Retinal pigment epithelial cell (primary cell): ENCODE measurements at places on chromosomes 12 and 14.

- no peak for DNase-seq
These were observed 17.4 kb downstream of the BICDL1 start for GRCh38 chr12:120006258-120006975.

GRCh38 chr12:49976557-49976956 is 3.8 kb downstream of the AQP6 start:
- DNase-seq = no peak

GRCh38 chr12:28063355-28063880 is 90.9 kb upstream of the PTHLH start:
- DNase-seq = no peak

DNA sequence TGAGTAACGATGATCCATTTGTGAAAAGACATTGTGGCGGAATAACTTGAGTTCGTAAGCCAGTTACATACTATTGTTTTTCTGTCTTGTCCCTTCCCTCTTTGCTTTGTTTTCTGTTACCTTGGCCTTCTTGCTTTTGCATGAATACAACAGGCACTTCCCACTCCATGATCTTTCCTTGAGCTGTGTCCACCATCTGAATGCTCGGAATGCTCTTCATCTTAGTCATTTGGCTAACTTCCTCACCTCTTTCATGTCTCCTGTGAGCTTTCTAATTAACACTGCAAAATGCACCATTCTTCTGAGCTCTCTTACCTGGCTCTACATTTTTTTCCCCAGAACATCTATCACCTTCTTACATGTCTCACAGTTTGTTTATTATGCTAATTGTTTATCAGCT is 10.0 kb downstream of the KNTC1 start:
- no peak for DNase-seq

DNA sequence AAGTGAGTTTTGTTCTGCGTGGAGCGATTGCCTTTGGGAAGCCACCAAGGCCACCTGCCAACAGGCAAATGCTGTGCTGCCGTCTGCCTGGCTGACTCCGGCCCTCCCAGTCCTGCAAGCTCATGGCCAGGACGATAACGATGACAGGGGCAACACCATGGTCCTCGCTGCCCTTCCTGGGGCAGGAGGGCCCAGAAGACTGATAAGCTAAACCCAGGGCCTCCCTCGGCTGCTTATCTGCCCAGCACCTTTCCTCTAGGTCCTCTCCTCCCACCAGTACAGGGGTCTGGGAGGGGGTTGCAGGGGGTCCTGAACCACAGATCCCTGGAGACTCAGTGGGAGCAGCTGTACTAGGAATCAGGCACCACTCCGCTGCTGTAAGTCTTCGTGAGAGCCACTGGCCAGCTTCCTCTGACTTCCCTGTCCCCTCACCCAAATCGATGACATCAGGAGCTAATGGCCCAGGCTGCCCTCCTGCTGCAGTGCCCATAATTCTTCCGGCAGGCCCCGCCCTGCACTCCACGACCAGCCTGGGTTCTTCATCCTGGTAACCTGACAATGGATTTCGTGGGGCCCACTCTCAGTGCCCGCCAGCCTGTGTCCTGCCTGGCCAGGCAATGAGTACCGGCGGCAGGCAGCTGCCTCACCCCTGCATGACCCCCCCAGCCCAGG is 5.1 kb downstream of the ANKRD9 start:
- DNase-seq = no peak

DNA sequence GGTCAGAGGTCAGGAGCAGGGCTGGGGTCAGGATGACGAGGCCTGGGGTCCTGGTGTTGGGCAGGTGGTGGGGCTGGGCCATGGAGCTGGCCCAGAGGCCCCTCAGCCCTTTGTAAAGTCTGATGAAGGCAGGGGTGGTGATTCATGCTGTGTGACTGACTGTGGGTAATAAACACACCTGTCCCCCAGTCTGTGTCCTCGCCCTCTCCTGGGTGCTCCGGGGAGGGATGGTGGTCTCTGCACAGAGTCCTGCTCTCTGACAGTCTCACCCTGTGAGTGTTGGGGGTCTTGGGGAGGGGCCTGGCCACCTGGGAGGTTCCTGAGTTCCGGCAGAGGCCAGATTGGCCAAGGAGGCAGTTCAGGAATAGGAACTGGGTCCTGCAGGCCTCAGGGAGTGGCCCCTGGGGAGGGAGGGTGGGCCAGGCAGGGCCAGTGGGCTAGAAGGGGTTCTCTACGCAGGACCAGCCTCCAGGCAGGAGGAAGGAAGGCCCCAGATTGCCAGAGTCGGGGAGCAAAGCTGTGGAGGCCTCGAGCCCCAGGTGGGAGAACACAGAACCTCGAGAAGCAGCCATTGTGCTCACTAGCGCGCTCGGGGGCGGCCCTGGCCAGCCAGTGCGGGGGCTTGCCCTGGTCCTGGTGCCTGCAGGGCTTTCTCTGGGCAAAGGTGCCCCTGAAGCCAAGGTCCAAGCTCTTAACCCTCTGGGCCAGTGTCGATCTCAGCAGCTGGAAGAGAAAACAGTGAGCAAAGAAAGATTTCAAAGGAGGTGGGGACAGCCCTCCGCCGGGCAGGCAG is 14.4 kb downstream of the ACADS start:
- DNase-seq = no peak

DNA sequence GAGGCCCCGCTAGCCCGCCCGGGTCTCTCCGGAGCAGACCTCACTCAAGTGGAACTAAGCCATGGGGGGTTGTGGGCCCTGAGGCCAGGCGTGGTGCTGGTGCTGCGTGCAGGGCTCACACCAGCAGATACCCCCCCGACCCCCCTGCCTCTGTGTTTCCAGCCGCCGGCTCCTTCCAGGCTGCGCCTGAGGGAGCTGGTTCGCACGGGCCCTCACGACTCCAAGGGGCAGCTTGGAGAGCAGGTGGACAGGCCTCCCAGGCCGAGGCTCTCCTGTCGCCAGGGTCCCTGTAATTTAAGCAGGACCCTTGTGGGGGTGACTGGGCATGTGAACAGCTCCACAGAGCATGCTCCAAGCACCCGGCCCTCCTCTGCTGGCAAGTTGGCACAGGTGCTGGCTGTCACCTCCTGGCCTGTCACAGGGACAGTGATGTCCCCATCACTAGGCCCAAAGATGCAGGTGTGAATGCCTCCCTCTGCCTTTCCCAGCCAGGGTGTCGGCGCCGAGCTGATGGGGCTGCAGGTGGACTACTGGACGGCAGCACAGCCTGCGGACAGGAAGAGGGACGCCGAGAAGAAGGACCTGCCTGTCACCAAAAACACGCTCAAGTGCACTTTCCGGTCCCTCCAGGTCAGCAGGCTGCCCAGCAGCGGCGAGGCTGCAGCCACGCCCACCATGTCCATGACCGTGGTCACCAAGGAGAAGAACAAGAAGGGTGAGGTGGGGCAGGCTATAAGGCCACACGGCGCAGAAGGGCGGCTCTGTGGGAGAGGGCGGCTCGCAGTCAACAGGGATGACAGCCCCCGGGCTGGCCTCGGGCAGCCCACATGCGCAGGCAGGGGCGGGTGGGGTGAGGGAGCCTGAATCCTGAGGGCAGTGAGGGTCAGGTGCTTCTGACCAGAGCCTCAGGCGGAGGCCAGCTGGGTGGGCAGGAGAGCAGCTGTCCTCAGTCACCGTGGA is 5.9 kb upstream of the TEX22 start:
- no peak for DNase-seq

DNA sequence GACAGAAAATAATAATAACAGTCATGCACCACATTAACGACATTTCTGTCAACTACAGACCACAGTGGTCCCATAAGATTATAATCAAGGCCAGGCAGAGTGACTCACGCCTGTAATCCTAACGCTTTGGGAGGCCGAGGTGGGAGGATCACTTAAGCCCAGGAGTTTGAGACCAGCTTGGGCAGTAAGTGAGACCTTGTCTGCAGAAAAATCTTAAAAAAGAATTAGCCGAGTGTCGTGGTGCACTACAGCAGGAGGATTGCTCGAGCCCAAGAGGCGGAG is 8.6 kb downstream of the NAB2 start:
- no peak for DNase-seq

DNA sequence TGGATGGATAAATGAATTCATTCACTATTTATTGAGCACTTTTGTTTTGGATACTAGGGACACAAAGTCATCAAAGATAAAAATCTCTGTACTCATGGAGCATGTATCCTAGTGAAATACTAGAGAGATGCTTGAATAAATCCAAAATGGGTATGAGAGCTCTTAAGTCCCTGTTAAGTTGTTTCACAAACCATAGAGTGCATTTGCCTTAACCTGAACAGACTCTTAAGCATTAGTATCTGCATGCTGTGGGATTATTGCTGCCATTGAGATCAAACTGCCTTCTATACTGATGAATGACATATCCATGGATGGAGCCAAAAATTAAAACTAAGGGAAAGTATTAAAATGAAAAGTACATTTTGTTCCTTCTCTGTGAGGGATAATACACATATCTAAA is 206.5 kb upstream of the KRR1 start:
- no peak for DNase-seq

GRCh38 chr12:91333966-91334365 is 151.3 kb upstream of the DCN start:
- no peak for DNase-seq

GRCh38 chr14:74893614-74894091 is 11.9 kb downstream of the DLST start:
- DNase-seq = no peak

- no peak for DNase-seq
These were observed 450 bp downstream of the SINHCAF start for GRCh38 chr12:31325524-31325875.

GRCh38 chr14:76581592-76581991 is 179.7 kb upstream of the VASH1 start:
- DNase-seq = no peak

GRCh38 chr12:124464062-124464461 is 103.3 kb downstream of the NCOR2 start:
- no peak for DNase-seq

DNA sequence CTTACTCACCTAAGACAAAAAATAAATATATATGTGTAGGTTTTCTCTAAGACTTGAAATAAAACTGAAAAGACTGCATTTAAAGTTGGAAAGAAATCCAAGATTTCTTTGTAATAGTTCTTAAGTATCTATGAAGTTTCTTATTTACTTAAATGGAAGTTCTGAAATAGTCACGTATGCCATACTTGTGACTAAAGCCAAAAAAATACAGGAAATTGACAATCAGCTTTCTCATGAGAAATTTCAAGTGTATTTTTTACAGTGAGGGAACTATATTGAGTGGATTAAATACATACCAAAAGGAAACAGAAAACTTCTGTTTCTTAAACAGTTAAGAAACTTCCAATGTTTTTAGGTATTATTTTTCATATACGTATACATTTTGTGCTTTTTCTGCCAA is 188.1 kb downstream of the DPY19L2 start:
- no peak for DNase-seq

- no peak for DNase-seq
These were observed 2.4 kb upstream of the GPRC5D start for GRCh38 chr12:12954356-12954755.

DNA sequence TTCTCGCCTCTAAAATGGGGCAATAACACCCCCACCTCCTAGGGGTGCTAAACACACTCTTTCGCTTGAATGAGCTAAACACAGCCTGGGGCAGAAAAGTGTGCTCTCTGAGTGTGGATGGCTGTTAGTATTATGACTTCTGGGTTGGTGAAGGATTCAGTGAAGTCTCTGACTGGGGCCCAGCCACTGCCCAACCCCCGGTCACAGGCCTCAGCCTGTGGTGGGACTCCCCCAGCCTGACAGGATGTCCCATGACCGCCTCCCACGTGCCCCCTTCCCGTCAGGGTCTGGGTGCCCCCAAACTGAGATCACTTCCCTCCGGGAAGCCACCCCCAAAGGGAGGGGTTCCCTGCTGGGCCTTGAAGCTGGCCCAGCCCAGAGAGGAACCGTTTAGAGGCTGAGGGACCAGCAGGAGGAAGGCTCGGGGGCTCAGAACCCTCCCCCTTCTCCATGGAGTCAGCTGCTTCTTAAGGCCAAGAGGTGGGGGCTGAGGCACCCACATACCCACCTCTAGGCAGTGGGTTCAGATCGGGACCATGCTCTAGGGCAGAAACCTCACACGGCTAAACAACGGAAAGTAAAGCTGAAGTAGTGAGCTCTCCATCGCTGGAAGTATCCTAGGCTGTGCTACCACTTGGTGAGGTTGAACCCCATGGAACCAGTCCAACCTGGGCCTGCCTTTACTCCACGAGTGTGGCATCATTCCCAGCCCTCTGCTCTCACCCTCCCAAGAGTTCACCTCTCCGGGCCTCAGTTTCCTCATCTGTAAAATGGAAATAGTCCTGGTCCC is 13.8 kb downstream of the DTX1 start:
- DNase-seq = no peak

DNA sequence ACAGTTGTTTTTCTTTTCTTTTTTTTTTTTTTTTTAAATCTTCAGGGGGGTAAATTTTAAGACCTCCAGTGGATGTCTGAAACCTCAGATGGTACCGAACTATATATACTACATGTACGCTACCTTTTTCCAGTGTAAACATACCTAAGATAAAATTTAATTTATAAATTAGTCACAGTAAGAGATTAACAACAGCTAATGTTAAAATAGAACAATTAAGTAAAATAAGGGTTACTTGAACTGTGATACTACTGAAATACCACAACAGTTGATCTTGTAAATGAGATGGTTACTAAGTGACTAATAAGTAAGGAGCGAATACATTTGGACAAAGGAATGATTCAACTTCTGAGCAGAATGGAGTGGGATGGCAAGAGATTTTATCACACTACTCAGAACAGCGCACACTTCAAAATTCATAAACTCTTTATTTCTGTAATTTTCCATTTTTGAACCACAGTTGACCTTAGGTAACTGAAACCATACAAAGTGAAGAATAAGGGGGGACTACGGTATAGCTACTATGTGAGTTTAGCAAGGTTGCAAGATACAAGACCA is 80.5 kb upstream of the PCED1B start:
- DNase-seq = peak; percentile 74

DNA sequence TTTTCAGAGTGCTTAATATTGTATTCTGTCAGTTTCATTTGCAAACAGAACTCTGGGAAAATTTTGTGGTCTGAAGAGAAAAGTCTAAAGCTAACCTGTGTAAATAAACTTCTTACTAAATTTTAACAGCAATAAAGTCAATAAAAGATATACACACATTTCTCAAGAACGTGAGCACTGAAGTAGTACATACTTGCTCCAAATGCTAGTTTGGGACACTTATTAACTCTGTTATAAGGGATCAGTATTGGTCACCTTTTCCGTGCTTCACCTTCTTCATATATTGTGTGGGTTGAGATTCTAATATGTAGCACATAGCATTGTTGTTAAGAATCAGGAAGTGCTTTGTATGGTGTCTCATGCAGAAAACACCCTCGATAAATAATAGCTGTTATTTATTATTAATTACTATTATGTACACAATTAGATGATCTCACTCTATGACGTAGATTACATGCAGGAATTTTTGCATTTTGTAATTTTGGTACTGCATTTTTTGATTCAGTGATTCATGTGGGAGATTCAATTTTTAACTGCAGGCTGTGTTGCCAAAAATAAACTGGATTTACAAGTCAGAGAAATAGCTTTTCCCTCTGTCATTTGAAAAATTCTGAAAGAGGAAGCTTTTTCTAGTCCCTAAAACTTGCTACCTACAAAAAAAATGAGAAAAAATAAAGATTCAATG is 300.9 kb downstream of the ACSS3 start:
- no peak for DNase-seq

- no peak for DNase-seq
These were observed 47.2 kb downstream of the DRAM1 start for GRCh38 chr12:101924618-101925017.
